ENCODE measurements at places on chromosomes 1 and 21. TPM values are rescaled to one million over a fixed set of nuclear protein-coding genes. Genes with fewer than 3 reads are reported as not detected.

The S100A7 gene
- not detected for total RNA-seq

The FAM72B gene
- 48.4 TPM for total RNA-seq

The LCK gene
- total RNA-seq = 0.32 TPM

The COL11A1 gene
- 56.6 TPM for total RNA-seq

The FHAD1 gene
- 9.1 TPM for total RNA-seq

The AMY1A gene
- total RNA-seq = not detected

The FCRLA gene
- total RNA-seq = not detected

The HEYL gene
- 4.0 TPM for total RNA-seq

GRCh38 chr1:180096584-180097325, 57.9 kb upstream of the QSOX1 start:
- no peak overlapping the region for H3K4me3 ChIP-seq
- no peak for DNase-seq
- H3K27ac ChIP-seq = no peak overlapping the region
- peaks cover 38% of the 10 kb centered on the region for H3K36me3 ChIP-seq
- H3K27me3 ChIP-seq = no peaks in the 10 kb centered on the region

DNA sequence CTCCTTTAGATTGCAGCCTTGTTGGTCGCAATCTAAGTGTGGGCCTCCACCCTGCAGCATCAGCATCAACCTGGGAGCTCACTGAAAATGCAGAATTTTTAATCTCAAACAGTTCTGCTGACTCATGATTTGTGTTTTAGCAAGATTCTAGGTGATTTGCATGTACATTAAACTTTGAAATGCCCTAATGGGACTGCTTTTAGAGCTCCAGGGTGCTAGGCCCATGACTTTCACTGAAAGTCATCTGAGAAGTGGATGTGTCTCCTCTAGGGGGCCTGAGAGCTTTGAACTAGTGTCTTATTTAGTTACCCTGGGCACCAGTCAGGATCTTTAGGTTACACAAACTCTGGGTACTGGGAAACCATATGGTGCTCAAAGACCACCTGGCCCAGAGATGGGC, 9.0 kb downstream of the TRIM67 start:
- no peak overlapping the region for H3K4me3 ChIP-seq
- DNase-seq = no peak
- peaks cover 12% of the 10 kb centered on the region for H3K27me3 ChIP-seq
- no peak overlapping the region for H3K27ac ChIP-seq
- no peaks in the 10 kb centered on the region for H3K36me3 ChIP-seq
- no peaks in the 10 kb centered on the region for H3K4me1 ChIP-seq

DNA sequence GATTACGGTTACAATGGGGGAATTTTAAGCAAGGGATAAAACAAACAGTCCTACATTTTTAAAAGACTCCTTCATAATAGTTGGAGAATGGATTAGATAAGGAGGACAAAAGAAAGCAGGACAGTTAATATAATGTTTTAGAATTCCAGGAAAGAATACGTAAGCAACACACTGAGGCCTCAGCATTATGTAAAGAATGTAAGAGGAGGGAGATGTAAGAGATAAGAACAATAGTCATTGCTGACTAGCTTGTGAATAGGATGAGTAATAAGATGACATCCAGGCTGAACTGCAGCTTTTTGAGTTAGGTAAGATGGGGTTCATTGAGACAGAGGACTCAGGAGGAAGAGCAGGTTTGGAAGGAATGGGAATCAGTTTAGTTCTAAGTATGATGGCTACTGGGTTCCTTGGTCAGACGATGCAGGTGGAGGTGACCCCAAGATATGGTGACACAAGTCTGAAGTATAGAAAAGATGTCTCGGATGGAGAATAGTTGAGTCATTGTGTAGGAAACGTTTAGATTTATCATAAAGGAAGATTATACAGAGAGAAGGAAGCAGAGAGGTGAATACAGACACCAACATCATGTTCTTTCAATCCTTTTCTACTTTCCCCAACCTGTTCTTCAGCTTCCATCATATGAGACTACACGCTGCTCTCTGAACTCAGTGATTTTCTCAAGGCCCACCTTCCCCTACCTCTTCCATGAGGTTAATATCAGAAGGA, 372.8 kb downstream of the PTBP2 start:
- H3K4me3 ChIP-seq = no peak overlapping the region
- H3K27me3 ChIP-seq = no peaks in the 10 kb centered on the region
- no peaks in the 10 kb centered on the region for H3K36me3 ChIP-seq
- peaks cover 16% of the 10 kb centered on the region for H3K4me1 ChIP-seq
- H3K27ac ChIP-seq = peak overlapping the region; percentile 26

DNA sequence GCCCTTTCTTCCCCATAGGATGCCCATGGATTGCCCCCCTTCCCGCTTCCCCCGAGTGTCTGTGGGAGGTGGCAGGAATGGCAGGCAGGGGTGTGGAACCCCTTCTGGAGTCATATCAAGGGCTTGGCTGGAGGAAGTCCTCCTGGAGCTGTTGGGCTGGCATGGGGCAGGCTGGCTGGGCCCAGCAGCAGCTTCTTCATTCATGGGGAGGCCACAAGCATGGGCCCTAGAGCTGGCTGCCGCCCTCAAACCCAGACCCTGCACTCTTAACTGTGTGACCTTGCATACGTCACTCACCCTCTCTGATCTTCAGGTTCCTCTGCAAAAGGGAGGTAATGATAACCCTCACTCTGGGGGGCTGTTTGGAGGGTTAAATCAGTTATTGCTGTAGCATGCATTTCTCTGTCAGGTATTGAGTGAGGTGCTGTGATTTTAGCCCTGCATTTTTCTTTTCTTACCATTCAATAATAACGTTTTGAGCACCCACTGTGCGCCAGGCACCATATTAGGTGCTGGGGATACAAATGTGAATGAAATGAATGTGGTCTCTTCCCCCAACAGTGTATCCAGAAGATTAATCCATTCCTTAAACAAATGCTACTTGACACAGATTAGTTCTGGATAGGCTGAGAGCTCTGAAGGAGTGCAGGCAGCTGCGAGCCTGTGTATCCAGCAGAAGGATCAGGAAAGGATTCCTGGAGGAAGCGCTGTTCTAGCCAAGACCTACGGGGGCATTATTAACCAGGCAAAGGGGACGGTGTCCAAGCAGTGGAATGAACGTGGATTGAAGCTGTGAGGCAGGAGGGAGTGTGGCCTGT, 9.3 kb downstream of the PCSK9 start:
- H3K4me3 ChIP-seq = no peak overlapping the region
- no peaks in the 10 kb centered on the region for H3K36me3 ChIP-seq
- H3K27ac ChIP-seq = no peak overlapping the region
- no peaks in the 10 kb centered on the region for H3K4me1 ChIP-seq

- no peak for DNase-seq
- peaks cover 26% of the 10 kb centered on the region for H3K4me1 ChIP-seq
- no peaks in the 10 kb centered on the region for H3K27me3 ChIP-seq
These were observed 5.0 kb downstream of the PRELP start for GRCh38 chr1:203480525-203481084.

GRCh38 chr1:245481261-245481660, 326.5 kb downstream of the KIF26B start:
- H3K4me3 ChIP-seq = no peak overlapping the region
- H3K36me3 ChIP-seq = no peaks in the 10 kb centered on the region
- H3K4me1 ChIP-seq = peaks cover 9% of the 10 kb centered on the region
- no peak for DNase-seq
- H3K27me3 ChIP-seq = no peaks in the 10 kb centered on the region

DNA sequence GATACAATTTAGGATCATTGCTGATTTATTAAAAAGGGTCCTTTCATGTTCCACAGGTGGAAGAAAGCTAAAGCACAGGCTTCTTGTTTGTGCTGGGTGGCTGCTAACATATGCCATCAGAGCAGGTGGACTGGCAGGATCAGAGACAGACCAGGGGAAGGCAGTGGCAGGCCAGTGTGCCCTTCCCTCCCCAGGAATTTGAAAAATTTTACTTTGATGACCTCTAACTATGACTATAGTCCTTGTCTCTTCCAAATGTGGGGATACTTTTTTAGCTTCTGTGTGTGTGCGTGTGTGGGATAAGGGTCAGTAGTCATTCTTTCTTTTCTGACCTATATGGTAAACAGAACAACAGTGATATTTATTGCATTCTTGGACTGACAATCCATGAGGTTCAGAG, 49.9 kb downstream of the LHX9 start:
- H3K27ac ChIP-seq = no peak overlapping the region
- H3K4me1 ChIP-seq = no peaks in the 10 kb centered on the region
- no peaks in the 10 kb centered on the region for H3K27me3 ChIP-seq

- H3K4me1 ChIP-seq = peaks cover 15% of the 10 kb centered on the region
- no peak overlapping the region for H3K27ac ChIP-seq
- H3K27me3 ChIP-seq = no peaks in the 10 kb centered on the region
- no peak overlapping the region for H3K4me3 ChIP-seq
- no peaks in the 10 kb centered on the region for H3K36me3 ChIP-seq
These were observed 35.6 kb downstream of the ADARB1 start for GRCh38 chr21:45109831-45110492.

- no peaks in the 10 kb centered on the region for H3K36me3 ChIP-seq
- H3K4me1 ChIP-seq = no peaks in the 10 kb centered on the region
- no peak overlapping the region for H3K4me3 ChIP-seq
- peaks cover 5% of the 10 kb centered on the region for H3K27me3 ChIP-seq
- no peak overlapping the region for H3K27ac ChIP-seq
These were observed 291.3 kb downstream of the CAMTA1 start for GRCh38 chr1:7076572-7076971.

- no peak overlapping the region for H3K4me3 ChIP-seq
- H3K27me3 ChIP-seq = no peaks in the 10 kb centered on the region
- H3K36me3 ChIP-seq = peaks cover 2% of the 10 kb centered on the region
- H3K4me1 ChIP-seq = peaks cover 6% of the 10 kb centered on the region
These were observed 157.6 kb downstream of the EDEM3 start for GRCh38 chr1:184596950-184597645.

Data from neural progenitor cell (in vitro differentiated cells).